ENCODE measurements at places on chromosomes 6 and 20.

DNA sequence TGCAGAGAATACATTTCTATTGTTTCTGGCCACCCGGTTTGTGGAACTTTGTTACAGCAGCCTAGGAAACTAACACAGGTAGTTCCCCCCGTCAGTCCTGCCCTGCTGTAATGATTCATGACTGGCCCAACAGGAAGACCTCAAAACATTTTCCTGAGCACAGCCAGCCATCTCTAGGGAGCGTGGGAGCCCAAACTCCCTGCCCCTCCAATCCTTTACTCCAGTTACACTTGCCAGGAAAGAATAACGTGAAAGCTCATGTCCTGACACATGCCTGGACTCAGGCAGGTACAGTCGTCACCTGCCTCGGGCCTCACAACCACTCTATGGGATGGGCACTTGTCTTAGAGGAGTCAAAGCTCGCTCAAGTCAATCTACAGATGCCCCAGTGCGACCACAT lies 8.4 kb downstream of the TXNDC5 start:
- no peak for DNase-seq

DNA sequence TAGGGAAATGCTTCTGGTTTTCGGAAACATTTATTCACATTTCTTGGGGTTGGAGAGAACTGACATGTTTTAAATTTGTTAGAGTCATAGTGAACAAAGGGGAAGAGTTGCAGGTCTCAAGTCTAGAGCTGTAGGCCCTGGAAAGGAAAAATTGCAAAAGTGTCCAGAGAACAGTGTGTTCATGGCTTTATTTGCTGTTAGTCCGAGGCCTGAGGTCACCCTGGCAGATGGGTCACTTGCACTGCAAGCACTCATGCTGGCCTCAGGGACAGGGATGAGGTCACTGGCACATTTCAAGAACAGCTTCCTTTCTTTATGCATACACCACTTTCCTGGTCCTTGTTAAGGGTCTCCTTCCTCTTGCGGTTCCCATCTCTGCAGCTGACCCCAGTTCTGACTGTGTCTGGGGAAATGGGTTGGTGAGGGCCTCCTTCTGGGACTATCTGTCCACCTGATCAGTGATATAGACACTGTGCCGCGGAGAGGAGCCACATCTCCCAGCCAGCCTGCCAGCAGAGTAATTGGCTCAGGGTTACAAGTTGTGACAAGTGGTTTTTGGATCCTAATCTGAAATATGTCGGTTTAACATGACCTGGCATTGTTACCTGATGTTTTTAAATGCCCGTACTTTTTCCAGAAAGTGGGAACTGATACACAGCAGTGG lies 194.0 kb downstream of the EYA4 start:
- DNase-seq, result no peak

DNA sequence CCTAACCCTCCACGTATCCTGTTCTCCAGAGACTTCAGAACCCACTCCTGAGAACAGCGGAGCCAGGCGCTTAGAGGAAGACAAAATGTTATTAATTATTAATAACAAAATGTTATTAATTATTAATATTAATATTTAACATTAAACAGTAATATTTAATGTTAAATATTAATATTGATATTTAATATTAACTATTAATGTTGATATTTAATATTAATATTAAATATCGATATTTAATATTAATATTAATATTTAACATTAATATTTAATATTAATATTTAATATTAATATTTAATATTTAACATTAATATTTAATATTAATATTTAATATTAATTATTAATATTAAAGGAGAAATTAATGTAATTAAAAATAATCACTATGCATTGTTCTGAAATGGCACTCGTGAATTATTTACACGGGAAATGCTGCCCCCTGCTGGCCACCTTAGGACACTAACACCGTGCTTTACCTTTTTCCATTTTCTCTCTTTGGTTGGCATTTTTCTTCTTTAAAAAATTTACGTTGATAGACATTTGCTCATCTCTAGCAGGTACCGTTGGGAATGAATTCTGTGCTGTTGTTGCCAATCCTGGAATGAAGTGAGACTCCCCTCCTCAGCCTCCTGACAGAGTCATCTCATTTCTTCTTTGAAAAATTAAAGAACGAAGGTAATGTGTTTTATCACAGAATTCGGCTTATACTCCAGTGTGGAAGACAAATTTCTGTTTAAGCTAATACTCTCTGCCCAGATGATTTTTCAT lies 7.5 kb upstream of the GGTLC1 start:
- peak; percentile 63 for DNase-seq

- no peak for DNase-seq
Observed at GRCh38 chr6:167952512-167952859, 45.0 kb upstream of the KIF25 start.

DNA sequence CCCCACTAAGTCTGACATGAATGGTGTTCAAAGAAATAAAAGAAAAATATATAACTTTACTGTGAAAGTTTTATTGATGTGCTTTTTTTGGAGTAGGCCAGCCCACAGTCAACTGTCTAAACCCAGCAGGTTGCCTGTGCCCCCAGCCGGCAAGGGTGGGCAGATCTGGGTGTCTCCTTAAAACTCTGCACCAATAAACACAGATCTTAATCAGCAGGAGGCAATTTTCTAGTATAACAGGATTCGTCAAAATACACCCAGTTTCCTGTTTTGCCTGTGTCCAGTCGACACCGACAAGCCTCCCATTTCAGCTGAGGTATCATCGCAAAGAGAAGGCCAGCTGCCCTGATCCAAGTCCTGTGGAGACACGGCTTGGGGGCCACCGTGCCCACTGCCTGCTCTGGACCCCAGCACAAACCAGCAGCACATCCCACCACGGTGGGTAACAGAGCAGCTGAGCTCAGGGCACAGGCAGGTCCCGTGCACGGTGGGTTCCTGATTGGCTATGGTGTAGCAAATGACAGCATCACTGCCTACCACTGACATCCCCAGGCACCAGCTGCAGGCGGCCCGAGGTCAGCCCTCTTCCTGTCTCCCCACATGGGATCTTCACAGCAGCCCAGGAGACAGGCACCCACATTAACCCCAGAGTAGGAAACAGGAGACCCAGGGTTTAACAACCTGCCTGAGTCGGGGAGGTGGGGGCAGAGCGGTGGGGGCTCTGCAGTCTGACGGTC lies 15.7 kb downstream of the BMP7 start:
- no peak for DNase-seq

- no peak for DNase-seq
Observed at GRCh38 chr6:104050455-104050854, 809.3 kb downstream of the HACE1 start.

DNA sequence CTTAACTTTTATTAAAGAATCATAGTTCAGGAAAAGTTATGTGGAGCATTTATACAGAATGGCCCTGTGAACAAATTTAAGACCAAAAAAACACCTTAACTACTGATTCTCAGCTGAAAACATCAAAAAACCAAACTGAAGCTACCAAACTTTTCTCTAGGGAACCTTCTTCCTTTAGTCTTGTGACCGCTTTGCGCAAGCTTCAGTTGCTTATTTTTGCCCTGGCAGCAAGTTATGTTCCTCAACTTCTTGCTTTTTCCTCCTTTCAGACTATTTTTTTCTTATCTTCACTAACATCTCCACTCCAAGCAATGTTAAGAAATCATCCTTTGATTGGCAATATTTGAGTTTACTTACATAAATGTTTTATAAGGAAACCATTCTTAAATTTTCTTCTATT lies 100.1 kb downstream of the MYB start:
- DNase-seq, result no peak

All from activated T-cell treated with anti-CD3 and anti-CD28 coated beads for 1 hour (primary cell).